ENCODE measurements at places on chromosomes 6 and 20. TPM values are rescaled to one million over a fixed set of nuclear protein-coding genes. Genes with fewer than 3 reads are reported as not detected.

Gene KCNB1
- not detected for total RNA-seq

GRCh38 chr6:4931530-4932227 is 72.2 kb downstream of the RPP40 start:
- peaks cover 9% of the 10 kb centered on the region for H3K36me3 ChIP-seq
- H3K4me3 ChIP-seq, result no peak overlapping the region

GRCh38 chr6:47414423-47415167 is 63.0 kb upstream of the CD2AP start:
- peaks cover 4% of the 10 kb centered on the region for H3K27me3 ChIP-seq
- H3K27ac ChIP-seq, result peak overlapping the region; percentile 86
- peak; percentile 44 for DNase-seq
- peaks cover 11% of the 10 kb centered on the region for H3K36me3 ChIP-seq

DNA sequence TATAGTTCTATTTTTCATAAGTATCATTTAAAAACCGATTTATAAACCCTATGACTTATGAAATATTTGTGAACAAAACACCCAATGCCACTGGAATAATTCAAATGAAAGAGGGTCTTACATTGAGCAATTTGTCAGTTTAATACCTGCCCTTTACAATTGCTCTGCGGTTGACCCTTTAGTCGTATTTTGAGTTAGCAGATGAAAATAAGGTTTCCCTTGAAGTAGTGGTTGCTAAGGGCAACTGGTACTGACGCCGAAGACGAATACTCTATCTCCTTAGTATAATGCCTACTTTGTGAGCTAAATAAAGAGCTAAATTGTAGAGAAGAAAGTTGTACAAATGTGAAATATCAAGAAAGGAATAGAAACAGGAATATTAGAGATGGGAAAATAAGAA is 69.4 kb downstream of the KCNQ5 start:
- H3K27me3 ChIP-seq, result no peaks in the 10 kb centered on the region
- no peak overlapping the region for H3K4me3 ChIP-seq
- no peak for DNase-seq
- H3K4me1 ChIP-seq, result no peaks in the 10 kb centered on the region
- no peak overlapping the region for H3K27ac ChIP-seq
- peaks cover 3% of the 10 kb centered on the region for H3K36me3 ChIP-seq

- peak overlapping the region; percentile 51 for H3K27ac ChIP-seq
- peak; percentile 91 for DNase-seq
- peak overlapping the region; percentile 80 for H3K4me3 ChIP-seq
- H3K4me1 ChIP-seq, result peaks cover 15% of the 10 kb centered on the region
- no peaks in the 10 kb centered on the region for H3K36me3 ChIP-seq
- peaks cover 41% of the 10 kb centered on the region for H3K27me3 ChIP-seq
Observed at GRCh38 chr20:3173610-3174441, 477 bp upstream of the LZTS3 start.

DNA sequence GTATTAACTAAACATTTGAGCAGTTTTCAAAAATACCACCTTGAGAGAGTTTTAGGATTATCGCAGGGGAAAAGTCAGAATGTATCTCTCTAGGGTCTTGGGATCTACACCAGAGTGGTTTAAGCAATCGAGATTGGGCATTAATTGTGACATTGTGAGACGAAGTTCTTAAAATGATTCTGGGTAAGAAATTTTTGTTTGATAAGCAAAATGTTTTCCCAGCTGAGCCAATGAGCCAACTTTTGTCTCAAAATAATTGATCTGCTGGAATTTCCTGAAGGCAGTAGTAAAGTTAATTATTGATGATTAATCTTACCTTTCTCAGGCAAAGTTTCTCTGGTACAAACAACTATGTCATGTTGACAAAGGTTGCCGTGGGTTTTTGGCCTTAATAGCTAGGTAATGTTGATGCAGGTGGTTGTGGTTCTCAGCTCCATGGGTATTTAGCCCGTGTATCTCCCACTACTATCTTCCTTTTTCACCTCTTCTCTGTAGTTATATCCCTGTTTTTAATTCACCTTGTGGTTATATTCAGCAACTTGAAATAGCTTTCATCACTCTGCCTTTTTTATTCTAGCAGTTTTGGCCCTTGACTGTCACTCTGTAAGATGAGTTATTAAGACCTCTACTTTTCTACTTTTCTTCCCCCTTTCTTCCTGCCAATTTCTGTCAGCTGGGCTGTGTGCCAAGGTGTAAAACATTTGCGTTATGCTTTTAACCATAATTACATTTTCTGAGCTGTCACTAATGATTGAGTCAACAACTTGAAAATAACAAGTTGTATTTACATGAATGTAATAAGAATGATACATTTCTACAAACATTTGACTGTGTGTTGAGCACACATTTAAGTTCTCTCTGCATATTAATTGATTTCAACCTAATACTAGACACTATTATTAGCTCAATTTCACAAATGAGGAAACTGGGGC is 368.3 kb upstream of the BTBD3 start:
- no peak for DNase-seq
- no peaks in the 10 kb centered on the region for H3K4me1 ChIP-seq
- no peak overlapping the region for H3K4me3 ChIP-seq
- no peaks in the 10 kb centered on the region for H3K36me3 ChIP-seq

GRCh38 chr6:169803816-169804340 is 52.5 kb downstream of the ERMARD start:
- peaks cover 52% of the 10 kb centered on the region for H3K27me3 ChIP-seq
- H3K27ac ChIP-seq, result no peak overlapping the region
- no peaks in the 10 kb centered on the region for H3K36me3 ChIP-seq
- H3K4me3 ChIP-seq, result no peak overlapping the region
- DNase-seq, result no peak
- H3K4me1 ChIP-seq, result peaks cover 52% of the 10 kb centered on the region

DNA sequence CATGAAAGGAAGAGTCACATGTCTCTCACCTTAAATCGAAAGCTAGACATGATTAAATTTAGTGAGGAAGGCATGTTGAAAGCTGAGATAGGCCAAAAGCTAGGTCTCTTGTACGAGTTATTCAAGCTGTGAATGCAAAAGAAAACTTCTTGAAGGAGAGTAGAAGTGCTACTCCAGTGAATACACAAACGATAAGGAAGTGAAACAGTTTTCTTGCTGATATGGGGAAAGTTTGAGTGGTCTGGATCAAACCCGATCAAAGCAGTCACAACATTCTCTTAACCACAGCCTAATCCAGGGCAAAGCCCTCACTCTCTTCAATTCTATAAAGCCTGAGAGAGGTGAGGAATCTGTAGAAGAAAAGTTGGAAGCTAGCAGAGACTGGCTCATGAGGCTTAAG is 1.9 kb upstream of the TPD52L1 start:
- peaks cover 47% of the 10 kb centered on the region for H3K27me3 ChIP-seq
- peaks cover 7% of the 10 kb centered on the region for H3K4me1 ChIP-seq
- no peak for DNase-seq

DNA sequence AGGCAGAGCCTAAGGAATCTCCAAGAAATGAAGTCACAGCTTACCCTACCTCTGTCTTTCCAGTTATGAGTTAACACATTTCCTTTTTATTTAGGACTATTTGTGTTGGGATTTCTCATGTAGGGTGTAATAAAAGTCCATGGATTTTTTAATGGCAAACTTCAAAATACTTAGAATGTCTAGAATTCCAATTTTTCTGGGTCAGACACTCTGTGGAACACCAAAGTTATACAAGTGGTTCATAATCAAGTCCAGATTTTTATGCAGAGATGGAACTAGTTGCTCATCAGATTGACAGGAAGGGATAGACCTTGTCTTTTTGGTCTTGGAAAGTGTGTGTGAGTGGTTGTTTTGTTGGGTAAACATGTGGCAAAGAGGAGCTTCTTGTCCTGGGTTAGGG is 303.5 kb upstream of the RNF24 start:
- peaks cover 11% of the 10 kb centered on the region for H3K27me3 ChIP-seq
- H3K36me3 ChIP-seq, result no peaks in the 10 kb centered on the region
- no peak for DNase-seq
- no peak overlapping the region for H3K4me3 ChIP-seq
- H3K4me1 ChIP-seq, result no peaks in the 10 kb centered on the region

DNA sequence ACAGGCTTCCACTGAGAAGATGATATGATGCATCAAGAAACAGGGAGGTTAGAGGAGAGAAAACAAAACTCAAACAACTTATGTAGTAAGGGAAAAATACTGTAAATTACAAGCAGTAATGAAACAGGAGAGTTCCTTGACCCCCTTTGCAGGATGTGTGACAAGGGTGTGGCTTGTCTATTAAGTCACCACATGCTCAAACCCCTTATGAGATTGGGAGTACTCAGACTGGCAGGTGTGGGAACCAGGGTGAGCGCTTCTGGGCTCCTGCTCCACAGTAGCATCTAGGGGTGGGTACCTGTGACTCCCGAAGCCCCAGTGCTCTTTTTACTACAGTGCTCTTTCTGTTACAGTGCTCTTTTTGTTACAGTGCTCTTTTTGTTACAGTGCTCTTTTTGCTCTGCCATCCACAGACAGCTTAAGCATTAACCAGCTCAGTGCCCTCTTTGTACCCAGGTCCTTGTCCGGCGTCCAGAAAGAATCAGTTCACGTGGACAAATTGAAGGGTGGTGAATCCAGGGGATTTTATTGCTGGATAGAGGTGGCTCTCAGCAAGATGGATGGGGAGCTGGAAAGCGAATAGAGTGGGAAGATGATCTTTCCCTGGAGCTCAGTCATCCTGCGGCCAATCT is 28.7 kb downstream of the OLIG3 start:
- no peak overlapping the region for H3K4me3 ChIP-seq
- no peaks in the 10 kb centered on the region for H3K4me1 ChIP-seq
- DNase-seq, result no peak
- peaks cover 33% of the 10 kb centered on the region for H3K27me3 ChIP-seq
- no peaks in the 10 kb centered on the region for H3K36me3 ChIP-seq
- no peak overlapping the region for H3K27ac ChIP-seq

DNA sequence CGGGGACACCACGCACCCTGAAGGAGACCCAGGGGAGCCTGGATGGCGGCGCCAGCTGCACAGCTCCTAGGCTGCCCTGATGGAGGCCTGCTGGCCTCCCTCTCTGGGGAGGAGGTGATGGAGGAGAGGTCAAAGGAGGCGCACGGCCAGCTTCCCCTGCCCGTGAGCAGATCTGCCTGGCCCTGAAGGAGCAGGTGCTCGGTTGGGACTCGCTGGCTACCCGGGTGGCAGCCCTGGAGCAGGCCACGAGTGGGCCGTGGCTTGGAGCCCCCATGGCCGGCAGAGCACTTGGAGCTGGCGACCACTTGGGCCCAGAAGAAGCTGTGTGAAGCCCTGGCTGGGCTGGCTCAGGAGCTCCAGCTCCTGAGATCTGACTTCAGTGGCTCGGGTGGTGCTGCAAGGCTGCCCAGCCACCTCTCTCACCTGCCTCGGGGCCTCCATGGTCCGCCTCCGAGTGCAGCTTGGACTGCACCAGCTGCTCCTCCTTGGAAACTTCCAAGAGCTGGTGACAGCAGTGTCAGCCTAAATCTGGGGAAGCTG is 7.5 kb upstream of the RAET1E start:
- H3K27me3 ChIP-seq, result peaks cover 7% of the 10 kb centered on the region
- H3K4me3 ChIP-seq, result no peak overlapping the region
- DNase-seq, result no peak
- H3K36me3 ChIP-seq, result no peaks in the 10 kb centered on the region

DNA sequence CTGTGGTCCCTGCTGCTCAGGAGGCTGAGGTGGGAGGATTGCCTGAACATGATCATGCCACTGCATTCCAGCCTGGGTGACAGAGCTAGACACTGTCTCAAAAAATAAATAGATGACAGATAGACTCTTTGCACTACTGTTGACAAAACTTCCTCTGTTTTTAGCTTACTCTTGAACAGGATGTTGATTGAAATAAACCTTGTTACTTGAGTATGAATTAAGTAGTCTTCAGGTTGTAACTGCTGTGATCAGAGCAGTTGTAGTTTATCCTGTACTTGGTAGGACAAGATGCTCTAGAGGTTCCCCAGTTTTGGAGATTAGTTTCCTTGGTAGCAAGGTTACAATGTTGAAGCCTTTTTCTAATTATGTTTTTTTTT is 1.5 kb downstream of the GTF3C6 start:
- no peak for DNase-seq
- peak overlapping the region; percentile 56 for H3K4me3 ChIP-seq
- no peaks in the 10 kb centered on the region for H3K27me3 ChIP-seq
- peak overlapping the region; percentile 68 for H3K27ac ChIP-seq

DNA sequence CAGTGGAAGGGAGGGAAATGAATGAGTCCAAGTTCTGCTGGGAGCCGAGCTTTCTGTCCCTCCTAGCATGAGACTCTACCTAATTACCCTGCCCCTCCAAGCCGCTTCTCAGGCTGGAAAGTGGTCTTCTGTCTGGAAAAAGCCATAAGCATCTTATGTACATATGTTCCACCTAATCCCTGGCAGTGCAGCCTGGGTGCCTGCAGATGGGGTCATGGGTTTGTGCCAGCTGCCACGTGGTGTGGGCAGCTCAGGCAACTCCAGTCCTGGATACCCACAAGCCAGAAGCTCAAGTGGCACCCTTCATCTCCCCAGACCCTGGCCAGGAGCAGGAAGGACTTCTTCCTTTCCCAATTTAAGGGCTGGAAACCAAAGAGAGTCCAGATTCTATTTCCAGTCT is 253.1 kb downstream of the LY86 start:
- no peak overlapping the region for H3K4me3 ChIP-seq
- no peaks in the 10 kb centered on the region for H3K36me3 ChIP-seq
- DNase-seq, result no peak
- peaks cover 2% of the 10 kb centered on the region for H3K4me1 ChIP-seq
- H3K27ac ChIP-seq, result no peak overlapping the region

- H3K4me1 ChIP-seq, result peaks cover 3% of the 10 kb centered on the region
- DNase-seq, result no peak
- H3K27me3 ChIP-seq, result peaks cover 3% of the 10 kb centered on the region
- no peak overlapping the region for H3K27ac ChIP-seq
- no peak overlapping the region for H3K4me3 ChIP-seq
- H3K36me3 ChIP-seq, result no peaks in the 10 kb centered on the region
Observed at GRCh38 chr6:159700970-159701369, 7.9 kb upstream of the SOD2 start.

DNA sequence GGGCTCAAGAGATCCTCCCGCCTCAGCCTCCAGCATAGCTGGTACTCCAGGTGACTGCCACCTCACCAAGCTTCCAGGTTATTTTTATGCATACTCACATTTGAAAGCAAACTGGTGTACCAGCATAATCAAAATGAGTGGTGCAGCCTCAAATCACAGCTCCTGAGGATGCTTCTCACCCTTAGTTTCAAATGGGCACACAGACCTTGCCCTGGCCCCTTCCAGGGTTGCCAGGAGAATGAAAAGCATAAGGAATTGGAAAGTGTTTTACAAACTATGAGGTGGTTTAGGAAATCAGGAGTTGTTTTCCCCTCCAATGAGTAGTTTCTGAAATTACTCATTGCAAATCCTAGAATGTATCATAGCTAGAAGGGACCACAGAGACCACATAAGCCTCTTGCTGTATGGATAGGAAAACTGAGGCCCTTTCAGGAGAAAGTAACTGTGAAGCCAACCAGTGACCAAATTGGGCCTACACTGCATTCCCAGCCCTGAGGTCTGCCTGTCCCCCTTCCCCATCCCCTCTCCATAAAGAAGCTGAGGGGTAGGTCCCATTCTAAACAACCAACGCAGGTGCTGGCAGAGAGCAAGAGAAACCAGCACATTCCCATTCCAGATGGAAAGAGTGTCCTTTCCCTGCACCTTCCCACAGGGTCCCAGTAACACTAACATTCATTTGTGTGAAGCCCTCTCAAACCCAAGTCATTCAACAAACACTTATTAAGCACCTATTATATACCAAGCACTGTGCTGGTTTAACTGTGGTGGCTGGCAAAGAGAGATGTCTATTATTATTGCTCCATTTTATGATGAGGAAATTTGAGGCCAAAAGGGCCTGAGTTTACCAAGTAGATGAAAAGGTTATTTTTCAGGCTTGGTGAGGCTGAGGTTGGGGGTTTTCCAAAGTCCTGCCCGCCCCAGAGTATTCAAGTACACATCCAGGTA is 2.1 kb upstream of the E2F1 start:
- H3K36me3 ChIP-seq, result peaks cover 13% of the 10 kb centered on the region
- peaks cover 76% of the 10 kb centered on the region for H3K4me1 ChIP-seq
- peak overlapping the region; percentile 96 for H3K27ac ChIP-seq
- no peak for DNase-seq
